ENCODE measurements at places on chromosomes 16 and 17. TPM values are rescaled to one million over a fixed set of nuclear protein-coding genes. Genes with fewer than 3 reads are reported as not detected.

Gene KRTAP3-1
- not detected for total RNA-seq

Gene ZNF267
- total RNA-seq: 53.4 TPM

Gene TAC4
- not detected for total RNA-seq

Gene EMC6
- 45.3 TPM for total RNA-seq

Gene CASKIN1
- total RNA-seq: 0.16 TPM
